ENCODE measurements at places on chromosomes 4 and X.
A peak's percentile ranks its signal among the peaks of the same experiment; 100 is the strongest.

GRCh38 chr4:53981066-53981465 is 83.3 kb downstream of the CHIC2 start:
- no peak for DNase-seq

DNA sequence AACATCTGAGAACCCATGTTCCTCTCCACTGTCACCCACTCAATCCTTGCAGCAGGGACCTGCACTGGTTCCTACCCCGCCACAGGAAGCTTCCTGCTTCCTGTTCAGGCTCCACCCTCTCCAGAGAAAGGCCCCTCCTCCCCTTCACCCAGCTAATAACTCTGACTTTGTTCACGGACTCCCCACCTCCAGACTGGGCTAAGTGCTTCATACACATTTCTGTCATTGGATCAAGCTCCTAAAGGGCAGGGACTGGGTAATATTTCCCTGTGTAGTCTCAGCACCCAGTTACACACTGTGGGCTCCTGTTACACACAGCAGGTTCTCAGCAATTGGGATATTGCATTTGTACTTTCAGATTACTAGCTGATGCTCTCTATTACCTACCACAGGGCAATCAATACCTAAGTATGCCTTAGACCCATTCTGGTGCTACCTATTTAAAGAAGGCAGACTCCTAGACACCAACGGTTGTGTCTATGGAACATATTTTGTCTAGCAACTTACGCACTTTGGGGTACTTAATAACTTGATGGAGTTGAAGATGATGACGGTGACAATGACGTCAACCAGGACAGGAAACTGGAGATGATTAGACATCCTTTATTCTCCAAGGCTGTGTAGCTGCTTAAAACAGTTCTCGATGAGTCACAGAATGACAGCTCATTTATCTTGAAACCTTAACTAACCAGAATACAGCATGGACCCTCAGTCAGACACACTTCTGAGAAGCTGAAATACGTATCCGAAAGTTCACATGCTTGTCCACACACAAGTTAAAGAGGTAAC is 58.1 kb downstream of the MAML3 start:
- peak; percentile 39 for DNase-seq

DNA sequence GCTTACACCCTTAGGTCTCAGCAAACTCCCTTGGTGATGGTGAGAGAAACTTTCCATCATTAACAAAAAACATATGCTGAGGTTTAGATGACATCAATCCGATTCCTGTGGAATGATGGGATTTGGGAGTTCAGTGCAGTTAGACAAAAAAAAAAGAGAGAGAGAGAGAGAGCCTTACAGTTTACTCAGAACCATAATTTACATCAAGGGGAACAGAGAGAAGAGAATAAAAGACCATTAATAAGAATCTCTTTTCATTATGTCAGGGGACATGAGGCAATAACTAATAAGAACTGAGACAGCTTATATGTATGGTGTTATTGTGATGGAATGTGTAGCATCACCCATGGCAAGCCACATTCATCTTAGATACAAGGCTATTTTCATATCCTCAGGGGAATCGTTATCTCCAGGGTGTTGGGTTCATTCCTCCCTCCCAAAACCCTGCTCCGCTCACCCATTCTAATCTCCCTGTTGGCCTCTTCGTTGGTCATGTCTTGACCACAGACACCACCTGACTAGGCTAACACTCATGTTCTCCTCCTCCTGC is 175.7 kb upstream of the MXRA5 start:
- DNase-seq = no peak

DNA sequence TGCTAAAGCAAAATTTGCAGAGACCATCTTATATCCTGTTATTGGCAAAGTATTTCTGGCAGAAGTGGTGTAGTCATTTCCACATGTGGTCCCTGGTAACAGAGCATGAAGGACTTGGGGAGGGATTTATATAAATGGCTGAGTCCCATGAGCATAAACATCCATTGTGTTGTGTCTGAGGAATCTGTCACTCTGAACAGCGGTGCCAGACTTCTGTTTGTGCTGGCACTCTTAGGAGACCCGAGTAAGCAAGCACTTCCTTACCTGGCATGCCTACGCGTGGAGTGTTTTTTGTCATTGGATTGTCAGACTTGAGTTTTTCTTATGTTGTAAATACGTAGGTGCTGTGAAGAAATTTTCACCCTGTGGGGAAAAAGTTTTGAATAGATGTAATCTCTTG is 285.9 kb downstream of the ARHGAP10 start:
- DNase-seq = no peak

GRCh38 chr4:85790582-85790981 is 315.6 kb downstream of the ARHGAP24 start:
- DNase-seq = no peak

GRCh38 chrX:70494441-70494840 is 49.8 kb downstream of the DLG3 start:
- no peak for DNase-seq

DNA sequence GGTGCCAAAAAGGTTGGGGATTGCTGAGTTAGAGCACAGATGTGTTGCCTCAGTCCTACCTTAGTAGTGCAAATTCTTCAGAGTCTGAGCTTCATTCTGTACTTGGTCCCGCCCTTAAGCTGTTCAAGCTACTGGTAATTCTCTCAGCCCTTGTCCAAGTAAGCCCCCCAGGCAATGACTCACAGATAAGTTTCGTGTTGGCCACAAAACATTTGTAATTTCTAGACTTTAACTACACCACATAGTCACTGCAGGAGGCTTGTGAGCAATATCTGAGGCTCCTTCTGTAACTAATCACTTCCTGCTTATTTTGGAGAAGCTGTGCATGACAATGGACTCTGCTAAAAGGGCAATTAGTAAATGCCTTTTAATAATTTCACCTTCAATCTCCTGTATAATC is 1420.5 kb downstream of the PCDH7 start:
- DNase-seq = no peak

DNA sequence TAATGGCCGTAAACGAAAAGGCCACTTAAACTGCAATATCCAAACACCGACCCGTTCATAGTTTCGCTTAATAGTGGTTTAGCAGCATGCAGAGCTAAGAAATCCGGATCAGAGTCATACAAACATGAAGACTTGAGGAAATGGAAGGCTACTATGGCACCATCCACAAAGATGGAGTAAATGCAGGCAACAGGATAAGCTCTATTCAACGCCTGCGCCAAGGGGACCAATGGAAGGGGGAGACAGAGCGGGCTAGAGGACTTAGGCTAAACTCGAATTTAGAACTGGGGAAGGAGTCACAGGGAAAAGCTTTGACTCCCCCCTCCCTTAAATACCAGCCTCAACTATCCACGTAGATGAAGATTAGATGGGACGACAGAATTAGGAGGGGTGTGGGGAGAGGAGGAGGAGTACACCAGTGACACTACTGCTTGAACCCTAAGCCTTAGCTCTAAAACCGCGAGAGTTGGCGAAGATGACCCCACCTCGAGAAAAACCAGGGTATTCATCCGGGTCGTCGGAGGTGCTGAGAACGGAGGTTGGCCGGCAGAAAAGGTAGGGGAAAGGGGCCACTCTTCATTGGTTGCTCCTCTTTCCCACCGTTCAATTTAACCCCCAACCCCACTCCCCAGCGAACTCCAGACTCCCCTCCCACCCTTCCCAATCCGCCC is 3.5 kb downstream of the HUWE1 start:
- no peak for DNase-seq

DNA sequence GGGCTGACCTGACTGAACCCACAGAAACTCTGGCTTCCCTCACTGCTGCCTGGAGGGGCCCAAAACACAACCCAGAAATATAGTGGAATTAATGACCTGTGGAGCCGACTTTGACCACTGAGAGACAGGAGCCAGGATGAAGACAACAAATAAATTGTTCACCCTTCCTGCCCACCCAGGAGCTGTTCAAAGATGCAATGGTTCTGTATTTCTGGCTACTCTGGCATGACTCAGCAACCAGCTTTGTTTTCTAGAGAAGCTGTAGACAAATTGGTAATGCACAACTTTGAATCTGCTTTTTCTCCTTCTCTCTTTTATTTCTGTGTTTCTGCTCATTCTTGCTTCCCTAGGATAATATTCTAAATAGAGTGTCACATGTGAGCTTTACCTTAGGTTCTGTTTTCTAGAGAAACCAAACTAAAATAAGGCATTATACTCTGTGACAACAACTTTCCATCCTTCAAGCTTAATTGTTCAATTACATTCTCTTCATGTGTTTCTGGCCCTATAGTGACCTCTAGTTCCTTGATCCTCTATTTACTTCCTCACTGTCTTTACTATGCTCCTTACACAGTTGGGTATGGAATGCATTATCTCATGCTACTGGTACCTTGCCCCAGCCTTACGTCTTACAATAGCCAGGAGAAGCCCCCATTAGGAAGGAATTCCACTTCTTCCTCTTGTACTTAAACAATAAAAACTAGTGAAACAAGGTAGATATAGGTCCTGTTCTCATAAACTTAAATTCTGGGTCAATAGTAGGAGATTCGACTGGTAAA is 6.5 kb upstream of the PRKG2 start:
- no peak for DNase-seq

DNA sequence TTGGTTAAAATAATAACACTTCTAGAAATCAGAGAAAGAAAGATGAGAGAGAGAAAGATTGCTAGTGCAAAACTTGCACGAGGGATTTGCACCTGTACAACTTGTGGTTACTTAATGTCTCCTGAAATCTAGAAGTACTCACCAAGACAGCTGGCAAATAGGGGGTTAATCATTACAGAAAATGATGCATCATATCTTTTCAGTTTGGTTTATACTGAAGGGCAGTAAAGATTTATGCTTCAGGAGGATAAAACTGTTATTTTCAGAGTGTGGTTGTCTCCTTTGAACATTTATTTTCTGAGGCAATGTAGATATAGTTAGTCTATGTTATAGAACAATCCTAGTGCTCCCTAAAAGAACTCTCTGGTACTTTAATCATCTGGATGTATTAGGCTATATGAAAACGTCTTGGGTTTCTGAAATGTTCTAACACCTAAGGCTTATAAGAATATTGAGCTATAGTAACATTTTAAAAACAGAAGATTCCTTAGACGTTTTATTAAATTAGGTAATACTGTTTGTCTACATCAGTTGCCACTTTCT is 13.3 kb downstream of the ATOH1 start:
- no peak for DNase-seq

DNA sequence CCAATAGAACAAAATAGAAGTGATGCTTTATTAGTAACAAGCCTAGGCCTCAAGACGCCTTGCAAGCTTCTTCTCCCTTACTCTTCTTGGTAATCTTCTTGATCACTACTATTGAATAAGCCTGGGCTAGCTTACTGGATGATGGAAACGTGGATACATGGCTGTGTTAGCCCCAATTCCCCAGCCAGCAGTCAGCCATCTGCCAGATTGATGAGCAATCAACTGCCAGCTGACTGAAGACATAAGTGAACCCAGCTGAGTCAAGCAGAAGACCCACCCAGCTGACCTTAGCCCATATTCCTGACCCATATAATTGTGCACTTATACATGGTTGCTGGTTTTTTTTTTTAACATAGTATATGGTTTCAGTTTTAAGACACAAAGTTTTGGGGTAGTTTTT is 130.4 kb downstream of the DHX15 start:
- no peak for DNase-seq

DNA sequence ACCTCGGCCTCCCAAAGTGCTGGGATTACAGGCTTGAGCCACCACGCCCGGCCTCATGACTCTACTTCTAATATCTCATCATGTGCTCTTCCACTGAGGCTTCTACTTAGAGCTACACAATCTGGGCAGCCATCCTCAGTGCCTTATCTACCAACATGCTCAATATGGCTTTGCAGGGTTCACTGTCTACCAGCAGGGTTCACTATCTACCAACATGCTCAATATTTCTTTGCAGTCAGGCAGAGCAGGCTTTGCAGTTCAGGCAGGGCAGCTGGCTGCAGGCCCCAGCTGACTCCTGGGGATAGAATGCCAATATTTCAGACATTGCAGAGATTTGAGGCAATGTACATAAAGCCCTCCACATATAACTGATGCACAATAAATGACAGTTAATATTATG is 47.5 kb downstream of the PKD2 start:
- no peak for DNase-seq

DNA sequence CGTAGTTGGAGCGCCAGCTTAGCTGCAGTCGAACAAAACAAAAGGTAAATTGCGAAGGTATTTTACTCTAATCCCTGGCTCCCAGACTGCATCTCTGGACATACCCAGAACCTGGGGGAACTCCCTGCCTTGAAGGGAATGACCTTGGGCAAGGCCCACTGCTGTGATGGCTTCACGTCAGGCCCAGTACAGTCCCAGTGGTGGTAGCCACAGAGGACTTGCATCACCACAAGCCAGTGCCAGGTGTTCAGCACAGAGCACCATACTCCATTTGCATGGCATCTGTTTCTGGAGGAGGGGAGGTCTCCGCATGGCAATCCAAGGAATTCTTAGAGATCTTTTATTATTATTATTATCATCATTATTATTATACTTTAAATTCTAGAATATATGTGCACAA is 5.6 kb downstream of the ETDA start:
- no peak for DNase-seq

GRCh38 chr4:89658701-89659024 is 178.3 kb downstream of the SNCA start:
- no peak for DNase-seq

GRCh38 chr4:150072471-150072870 is 5.8 kb upstream of the DCLK2 start:
- DNase-seq = no peak

GRCh38 chr4:148782284-148782683 is 340.1 kb upstream of the NR3C2 start:
- DNase-seq = no peak

GRCh38 chr4:148810461-148810860 is 368.2 kb upstream of the NR3C2 start:
- no peak for DNase-seq

GRCh38 chrX:130902783-130903613 is at the start of gene ENOX2:
Gene ENOX2 (minus strand): TSS chrX:130903209. CDS start chrX:130703216, 199,993 bp downstream.
- DNase-seq = peak; percentile 72

- no peak for DNase-seq
Measured at GRCh38 chrX:53474707-53475106, 40.5 kb upstream of the HSD17B10 start.

DNA sequence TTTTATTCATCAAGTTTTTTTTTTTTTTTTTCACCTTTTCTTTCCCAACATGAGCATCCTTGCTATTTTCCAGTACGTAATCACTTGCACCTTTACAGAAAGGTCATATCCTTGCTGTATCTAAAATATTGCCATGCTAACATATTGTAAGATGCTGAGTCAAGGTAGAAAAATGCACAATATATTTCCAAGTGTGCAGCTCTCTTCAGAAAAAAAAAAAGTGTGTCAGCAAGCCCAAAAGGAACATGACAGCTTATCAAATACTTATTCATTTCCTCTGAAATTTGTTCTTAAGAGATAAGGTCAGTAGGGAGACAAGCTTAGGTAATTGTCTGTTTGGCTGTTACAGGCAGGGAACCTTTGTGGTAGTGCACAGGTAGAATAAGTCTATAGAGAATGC is 27.0 kb downstream of the SH2D1A start:
- no peak for DNase-seq

GRCh38 chrX:57918750-57919436 is 8.6 kb upstream of the ZXDA start:
- no peak for DNase-seq
